Activated naive CD4-positive, alpha-beta T cell treated with anti-CD3 and anti-CD28 coated beads for 36 hours (primary cell): ENCODE measurements at places on chromosomes 4 and X. TPM values are rescaled to one million over a fixed set of nuclear protein-coding genes. Genes with fewer than 3 reads are reported as not detected.

DNA sequence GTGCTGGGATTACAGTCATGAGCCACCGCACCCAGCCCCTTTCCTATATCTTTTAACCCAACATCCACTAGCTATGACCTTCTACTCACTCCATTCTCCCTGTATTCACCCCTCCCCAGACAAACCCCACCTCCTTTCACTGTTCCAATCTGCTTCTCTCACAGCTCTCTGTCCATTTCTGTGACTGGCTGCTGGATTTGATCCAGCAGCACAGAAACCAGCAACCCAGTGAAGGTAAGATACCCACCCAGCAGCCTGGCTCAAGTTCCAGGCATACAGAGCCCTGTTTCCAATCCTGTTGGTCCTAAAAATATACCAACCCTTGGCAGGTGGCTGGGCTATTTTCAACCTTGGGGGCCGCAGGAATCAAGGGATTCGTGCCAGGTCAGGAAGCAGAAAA is 56.9 kb upstream of the SMIM10 start:
- no peaks in the 10 kb centered on the region for H3K4me1 ChIP-seq
- no peaks in the 10 kb centered on the region for H3K36me3 ChIP-seq
- no peak overlapping the region for H3K27ac ChIP-seq
- no peaks in the 10 kb centered on the region for H3K27me3 ChIP-seq

The MMRN1 gene
- 0.05 TPM for total RNA-seq

DNA sequence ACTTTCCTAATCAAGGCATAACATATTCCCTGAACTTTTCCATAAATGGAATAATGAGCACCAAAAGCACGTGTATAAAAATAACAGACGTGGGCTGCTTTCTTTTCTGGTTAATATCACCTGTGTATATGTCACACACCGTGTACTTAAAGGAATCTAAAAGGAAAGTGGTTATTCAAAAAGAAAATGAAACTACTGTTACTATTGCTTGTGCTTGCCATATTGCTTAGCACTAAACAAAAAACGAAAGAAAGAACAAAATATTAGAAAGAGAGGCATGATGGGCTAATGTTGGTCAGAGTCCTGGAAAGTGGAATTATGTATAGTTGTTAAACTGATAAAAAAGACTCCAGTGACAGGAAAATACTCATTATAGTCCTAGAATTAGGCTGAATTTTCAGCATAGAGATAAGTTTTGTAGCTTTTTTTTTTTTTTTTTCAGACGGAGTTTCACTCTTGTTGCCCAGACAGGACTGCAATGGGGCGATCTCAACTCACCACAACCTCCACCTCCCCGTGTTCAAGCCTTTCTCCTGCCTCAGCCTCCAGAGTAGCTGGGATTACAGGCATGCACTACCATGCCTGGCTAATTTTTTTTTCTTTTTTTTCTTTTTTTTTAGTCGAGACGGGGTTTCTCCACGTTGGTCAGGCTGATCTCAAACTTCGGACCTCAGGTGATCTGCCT is 123.2 kb downstream of the PABPC4L start:
- no peaks in the 10 kb centered on the region for H3K36me3 ChIP-seq
- no peaks in the 10 kb centered on the region for H3K27me3 ChIP-seq
- no peak for DNase-seq
- H3K4me1 ChIP-seq: no peaks in the 10 kb centered on the region

DNA sequence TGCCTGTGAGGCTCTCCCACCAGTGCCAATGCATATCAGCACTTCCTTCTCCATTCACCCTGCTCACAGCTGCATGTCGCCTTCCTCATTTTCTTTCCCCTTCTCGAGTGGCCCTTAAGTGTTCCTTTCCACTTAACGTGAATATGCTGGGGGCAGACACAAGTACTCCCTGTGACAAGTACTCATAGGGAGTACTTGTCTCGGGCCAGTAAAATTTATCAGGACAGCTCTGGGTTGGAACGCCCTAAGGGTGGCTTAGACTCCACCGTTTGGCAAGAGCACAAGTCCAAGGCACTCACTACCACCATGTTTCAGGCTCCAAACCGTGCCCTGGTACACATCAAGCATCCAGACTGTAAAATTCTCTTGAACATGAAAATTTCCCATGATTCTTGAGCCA is 3.9 kb upstream of the LDOC1 start:
- DNase-seq: no peak
- H3K27ac ChIP-seq: no peak overlapping the region
- no peaks in the 10 kb centered on the region for H3K27me3 ChIP-seq
- no peak overlapping the region for H3K4me3 ChIP-seq
- H3K4me1 ChIP-seq: peaks cover 4% of the 10 kb centered on the region
- no peaks in the 10 kb centered on the region for H3K36me3 ChIP-seq

The RTL3 gene
- total RNA-seq: not detected

The SPP1 gene
- total RNA-seq: not detected

- H3K27me3 ChIP-seq: peaks cover 71% of the 10 kb centered on the region
- H3K27ac ChIP-seq: no peak overlapping the region
- peak; percentile 22 for DNase-seq
- peaks cover 2% of the 10 kb centered on the region for H3K36me3 ChIP-seq
- H3K4me1 ChIP-seq: peaks cover 6% of the 10 kb centered on the region
Measured at GRCh38 chr4:168877511-168878491, 132.3 kb downstream of the CBR4 start.

- peaks cover 2% of the 10 kb centered on the region for H3K36me3 ChIP-seq
- DNase-seq: no peak
- peaks cover 46% of the 10 kb centered on the region for H3K4me1 ChIP-seq
- no peaks in the 10 kb centered on the region for H3K27me3 ChIP-seq
- H3K4me3 ChIP-seq: no peak overlapping the region
- no peak overlapping the region for H3K27ac ChIP-seq
Measured at GRCh38 chrX:123993904-123994635, 32.6 kb downstream of the STAG2 start.

- no peaks in the 10 kb centered on the region for H3K27me3 ChIP-seq
- peaks cover 13% of the 10 kb centered on the region for H3K4me1 ChIP-seq
- H3K27ac ChIP-seq: no peak overlapping the region
Measured at GRCh38 chr4:2401610-2401983, 16.8 kb downstream of the ZFYVE28 start.

DNA sequence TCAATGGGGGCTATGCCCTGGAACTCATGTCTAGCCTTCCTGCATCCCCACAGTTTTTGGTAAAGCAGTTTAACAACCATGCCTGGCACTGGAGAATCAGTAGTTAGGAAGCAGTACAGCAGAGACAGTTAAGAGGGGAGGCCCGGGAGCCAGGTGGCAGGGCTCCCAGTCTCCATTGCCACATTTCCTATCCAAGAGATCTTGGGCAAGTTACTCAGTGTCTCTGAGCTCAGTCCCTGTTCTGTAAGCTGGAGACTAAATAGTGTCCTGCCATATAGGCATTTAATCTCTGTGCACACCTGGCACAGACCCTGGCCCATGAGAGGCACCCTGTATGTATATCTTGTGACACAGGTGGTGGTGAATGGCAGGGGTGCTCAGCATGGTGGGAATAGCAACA is 156.1 kb upstream of the EOLA2 start:
- no peak overlapping the region for H3K4me3 ChIP-seq
- no peak for DNase-seq
- H3K27me3 ChIP-seq: no peaks in the 10 kb centered on the region
- H3K36me3 ChIP-seq: no peaks in the 10 kb centered on the region

The VCX gene
- total RNA-seq: not detected

DNA sequence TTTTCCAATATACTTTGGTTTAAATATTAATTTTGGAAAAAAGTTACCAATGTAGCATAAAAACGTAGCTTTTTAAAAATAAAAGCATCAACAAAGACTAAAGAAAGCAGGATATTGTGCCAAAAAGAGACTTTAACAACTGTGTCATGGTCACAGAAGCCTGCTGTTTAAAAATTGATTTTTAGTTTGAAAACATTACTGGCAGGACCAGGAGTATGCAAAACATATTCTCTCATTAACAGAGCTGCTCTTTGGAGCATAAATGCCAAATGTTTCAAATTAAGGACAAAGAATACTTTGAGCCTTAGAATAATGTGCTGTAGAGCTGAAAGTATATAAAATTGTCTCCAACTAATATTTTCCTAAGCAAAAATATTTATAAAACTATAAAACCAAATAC is 279.0 kb downstream of the ARAP2 start:
- DNase-seq: no peak
- no peaks in the 10 kb centered on the region for H3K36me3 ChIP-seq
- peaks cover 6% of the 10 kb centered on the region for H3K27me3 ChIP-seq
- H3K4me1 ChIP-seq: no peaks in the 10 kb centered on the region

The SPIN2A gene
- total RNA-seq: 0.74 TPM

DNA sequence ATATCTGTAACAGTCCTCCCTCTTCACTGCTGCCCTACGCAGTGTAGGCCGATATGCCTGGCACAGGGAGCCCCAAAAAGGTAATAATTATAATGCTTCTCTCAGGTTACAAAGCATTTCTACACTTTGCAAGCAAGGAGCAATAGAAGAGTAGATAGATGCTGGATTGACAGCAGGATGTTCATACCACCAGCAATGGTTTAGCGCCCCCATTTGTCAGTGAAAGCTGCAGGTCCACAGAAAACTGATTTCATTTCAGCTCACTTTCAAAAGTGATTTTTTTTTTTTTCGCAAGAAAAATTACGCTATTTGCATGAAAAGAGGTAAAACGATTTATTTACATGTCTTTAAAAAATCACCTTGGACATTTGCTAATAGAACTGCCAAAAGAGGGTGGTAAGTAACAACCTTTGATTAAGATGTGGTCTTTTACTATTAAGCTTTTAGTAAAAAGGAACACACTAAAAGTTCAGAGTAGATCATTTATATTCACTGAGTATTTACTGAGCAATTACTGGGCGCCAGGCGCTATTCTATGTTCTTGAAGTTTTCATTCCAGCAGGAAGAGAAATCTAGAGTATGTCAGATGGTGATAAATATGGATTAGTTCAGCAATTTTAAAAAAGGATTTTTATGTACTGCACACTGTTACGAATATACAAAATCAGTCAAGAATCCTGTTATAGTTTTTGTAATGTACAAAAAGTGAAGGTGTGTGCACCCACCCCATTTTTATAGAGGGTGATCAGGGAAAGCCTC is 34.4 kb downstream of the HPF1 start:
- DNase-seq: peak; percentile 37
- H3K27ac ChIP-seq: no peak overlapping the region
- peaks cover 2% of the 10 kb centered on the region for H3K36me3 ChIP-seq

DNA sequence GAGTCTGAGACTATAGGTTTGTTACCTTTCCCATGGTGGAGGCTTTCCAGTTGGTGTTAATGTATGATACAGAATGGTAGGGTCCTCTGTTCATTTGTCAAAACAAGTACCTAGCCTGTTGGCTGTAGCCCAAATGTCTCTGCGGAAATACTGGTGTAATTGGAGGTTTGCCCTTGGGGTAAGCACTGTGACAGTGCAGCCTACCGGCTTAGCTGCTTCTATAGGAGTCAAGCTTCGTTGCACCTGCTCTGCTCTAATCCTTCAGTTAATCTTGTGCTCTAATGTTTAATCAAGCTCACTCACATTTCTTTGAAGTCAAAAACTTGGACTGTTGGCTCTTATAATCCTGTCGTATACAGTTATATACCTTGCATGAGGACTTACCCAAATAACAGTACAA is 203.4 kb downstream of the CCNG2 start:
- no peaks in the 10 kb centered on the region for H3K36me3 ChIP-seq
- H3K27ac ChIP-seq: no peak overlapping the region
- no peaks in the 10 kb centered on the region for H3K4me1 ChIP-seq

DNA sequence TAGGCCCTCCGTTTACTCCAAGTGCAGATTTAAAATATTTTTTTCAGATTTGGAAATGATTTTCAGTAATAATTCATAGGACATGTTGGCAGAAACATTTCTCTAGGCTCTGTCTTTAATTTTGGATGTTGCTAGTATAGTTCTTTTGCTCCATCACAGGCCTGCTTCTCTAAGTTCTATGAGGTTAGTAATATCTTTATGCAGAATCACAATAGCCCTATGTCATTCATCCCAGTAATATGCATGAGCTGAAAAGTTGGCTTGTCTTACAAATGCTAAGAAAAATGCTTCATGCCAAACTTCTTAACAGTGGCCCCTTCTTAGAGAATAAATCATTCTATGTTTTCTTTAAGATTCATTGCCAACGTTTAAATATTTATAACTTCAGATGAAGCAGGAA is 148.3 kb upstream of the TLL1 start:
- no peaks in the 10 kb centered on the region for H3K4me1 ChIP-seq
- H3K4me3 ChIP-seq: no peak overlapping the region
- H3K27ac ChIP-seq: no peak overlapping the region
- no peak for DNase-seq

The MSANTD1 gene
- 0.55 TPM for total RNA-seq

DNA sequence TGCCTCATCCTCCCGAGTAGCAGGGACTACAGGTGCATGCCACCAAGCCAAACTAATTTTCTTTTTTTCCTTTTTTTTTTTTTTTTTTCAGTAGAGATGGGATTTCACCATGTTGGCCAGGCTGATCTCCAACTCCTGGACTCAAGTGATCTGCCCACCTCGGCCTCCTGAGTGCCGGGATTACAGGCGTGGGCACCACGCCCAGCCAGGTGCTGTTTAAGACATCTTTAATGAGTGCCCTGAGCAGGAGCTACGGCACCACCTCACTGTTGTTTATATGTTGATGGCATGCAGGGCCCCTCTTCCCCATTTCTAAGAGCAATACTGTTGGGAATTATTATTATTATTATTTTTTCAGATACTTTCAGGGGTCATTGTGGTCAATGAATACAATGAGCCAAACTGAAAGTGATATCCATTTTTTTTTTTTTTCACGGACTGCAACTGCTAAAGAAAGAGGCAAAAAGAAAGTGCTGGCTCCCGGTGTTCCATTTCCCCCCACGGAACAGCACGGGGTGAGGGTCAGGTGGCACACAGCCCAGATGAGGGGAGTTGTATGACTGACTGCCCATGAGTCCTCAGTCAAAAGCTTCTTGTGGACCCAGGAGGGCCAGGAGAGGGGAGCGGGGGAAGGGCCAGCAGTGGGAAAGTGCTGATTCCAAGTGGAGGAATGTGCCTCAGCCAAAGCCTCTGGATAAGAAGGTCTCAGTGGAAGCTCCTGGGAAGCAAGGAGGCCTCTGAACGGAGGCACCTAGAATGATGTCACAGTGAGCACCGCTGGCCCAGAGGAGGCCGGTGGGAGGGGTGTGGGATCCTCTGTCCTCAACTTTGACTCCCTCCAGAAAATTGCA is 101.8 kb upstream of the HPF1 start:
- no peak for DNase-seq
- H3K4me3 ChIP-seq: no peak overlapping the region
- no peaks in the 10 kb centered on the region for H3K36me3 ChIP-seq

DNA sequence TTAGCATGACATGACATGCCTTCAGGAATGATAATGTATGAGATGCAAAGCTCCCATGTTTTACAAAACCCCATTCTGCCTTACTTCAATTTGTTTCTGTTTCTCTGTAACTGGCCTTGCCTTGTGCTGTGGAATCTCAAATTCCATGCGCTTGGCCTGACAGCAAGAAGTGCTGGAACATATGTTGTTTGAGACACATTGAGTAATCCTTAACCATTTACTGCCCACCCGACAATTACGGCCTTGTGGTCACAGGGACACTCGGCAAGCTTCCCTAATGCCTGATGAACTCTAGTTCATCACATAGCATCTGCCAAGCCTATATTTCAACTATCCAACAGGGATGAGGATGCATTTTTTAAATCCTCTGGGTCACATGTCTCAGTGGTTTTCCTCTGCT is 226.4 kb upstream of the CASK start:
- no peak overlapping the region for H3K27ac ChIP-seq
- H3K4me1 ChIP-seq: no peaks in the 10 kb centered on the region
- no peaks in the 10 kb centered on the region for H3K36me3 ChIP-seq
- no peak for DNase-seq
- H3K27me3 ChIP-seq: no peaks in the 10 kb centered on the region

The RHOXF1 gene
- not detected for total RNA-seq

The SMAD1 gene
- 0.79 TPM for total RNA-seq
